Spinal cord (tissue), 10 donors: ENCODE measurements at places on chromosomes 1 and 21.

DNA sequence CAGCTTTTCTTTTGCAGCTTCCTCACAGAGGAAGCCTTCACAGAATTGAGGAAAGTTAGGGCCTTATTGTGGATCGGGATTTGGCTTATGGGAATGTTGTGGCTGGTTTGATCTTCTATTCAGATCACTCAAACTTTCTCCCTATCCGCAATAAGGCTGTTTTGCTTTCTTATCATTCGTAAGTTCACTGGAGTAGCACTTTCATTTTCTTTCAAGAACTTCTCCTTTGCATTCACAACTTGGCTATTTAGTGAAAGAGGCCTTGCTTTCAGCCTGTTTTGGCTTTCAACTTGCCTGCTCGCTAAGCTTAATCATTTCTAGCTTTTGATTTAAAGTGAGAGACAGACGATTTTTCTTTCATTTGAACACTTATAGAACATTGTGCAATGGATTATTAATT, 181.9 kb upstream of the B3GALT2 start:
- H3K4me3 ChIP-seq, result no peak overlapping the region
- H3K27ac ChIP-seq, result no peak overlapping the region
- no peaks in the 10 kb centered on the region for H3K4me1 ChIP-seq
- no peaks in the 10 kb centered on the region for H3K27me3 ChIP-seq

DNA sequence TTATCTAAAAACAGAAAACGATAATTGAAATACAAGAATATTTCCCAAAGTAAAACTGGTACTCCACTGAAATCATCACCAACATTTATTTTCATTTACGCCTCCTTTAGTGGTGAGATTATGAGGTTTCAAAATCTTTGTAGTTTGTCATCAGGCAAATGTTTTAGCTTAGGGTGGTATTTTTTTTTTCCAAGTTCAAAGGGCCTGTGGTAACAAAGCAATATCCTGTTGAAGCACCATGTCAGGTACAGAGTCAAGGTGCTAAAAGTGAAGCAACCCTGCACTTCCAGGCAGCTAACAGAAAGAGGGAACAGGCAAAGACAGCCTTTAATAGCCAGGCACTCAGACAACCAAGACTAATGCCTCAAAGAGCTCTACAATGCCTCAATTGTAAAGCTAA, 89.2 kb downstream of the JAK1 start:
- peaks cover 15% of the 10 kb centered on the region for H3K36me3 ChIP-seq
- no peak overlapping the region for H3K27ac ChIP-seq
- H3K4me1 ChIP-seq, result no peaks in the 10 kb centered on the region

- H3K27me3 ChIP-seq, result peaks cover 10% of the 10 kb centered on the region
- no peak for DNase-seq
- H3K36me3 ChIP-seq, result no peaks in the 10 kb centered on the region
These were observed 574 bp downstream of the IGSF9 start for GRCh38 chr1:159944623-159945455.

GRCh38 chr21:28627691-28628090, 365.0 kb downstream of the LTN1 start:
- no peak overlapping the region for H3K27ac ChIP-seq
- H3K4me1 ChIP-seq, result no peaks in the 10 kb centered on the region
- no peaks in the 10 kb centered on the region for H3K27me3 ChIP-seq
- H3K4me3 ChIP-seq, result no peak overlapping the region
- no peak for DNase-seq
- H3K36me3 ChIP-seq, result no peaks in the 10 kb centered on the region

GRCh38 chr1:19770436-19771190, 29.1 kb downstream of the TMCO4 start:
- no peak overlapping the region for H3K4me3 ChIP-seq
- H3K27ac ChIP-seq, result no peak overlapping the region
- no peaks in the 10 kb centered on the region for H3K27me3 ChIP-seq
- no peak for DNase-seq
- H3K4me1 ChIP-seq, result peaks cover 6% of the 10 kb centered on the region

DNA sequence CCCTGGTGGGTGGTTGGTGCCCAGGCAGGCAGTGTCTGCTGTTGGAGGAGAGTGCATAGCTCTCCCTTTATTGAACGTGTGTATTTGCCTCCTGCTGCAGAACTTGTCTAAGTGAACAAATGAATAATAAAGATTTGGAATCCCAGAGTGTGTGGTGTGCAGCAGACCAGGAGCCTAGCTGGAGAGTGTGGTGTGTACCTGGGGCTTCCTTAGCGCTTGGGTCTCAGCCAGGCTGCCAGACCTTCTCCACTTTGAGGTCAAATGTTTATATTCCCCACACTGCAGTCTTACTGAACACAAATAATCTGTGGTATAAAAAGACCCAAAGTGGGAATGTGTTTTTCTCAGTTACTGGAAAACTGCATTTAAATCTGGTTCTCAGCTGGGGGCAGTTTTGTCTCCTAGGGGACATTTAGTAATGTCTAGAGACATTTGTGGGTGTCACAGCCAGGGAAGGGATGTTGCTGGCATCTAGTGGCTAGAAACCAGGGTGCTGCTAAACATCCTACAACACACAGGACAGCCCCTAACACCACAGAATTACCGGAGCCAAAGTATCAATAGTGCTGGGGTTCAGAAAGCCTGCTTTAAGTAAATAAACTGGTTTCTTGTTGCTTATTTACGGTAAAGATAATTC, 23.6 kb downstream of the SLC37A1 start:
- H3K4me1 ChIP-seq, result peaks cover 49% of the 10 kb centered on the region
- H3K36me3 ChIP-seq, result peaks cover 29% of the 10 kb centered on the region
- H3K27ac ChIP-seq, result peak overlapping the region; percentile 22
- no peaks in the 10 kb centered on the region for H3K27me3 ChIP-seq

- peaks cover 25% of the 10 kb centered on the region for H3K4me1 ChIP-seq
- no peaks in the 10 kb centered on the region for H3K27me3 ChIP-seq
- no peak overlapping the region for H3K27ac ChIP-seq
- peaks cover 26% of the 10 kb centered on the region for H3K36me3 ChIP-seq
These were observed 73.1 kb downstream of the KIF1B start for GRCh38 chr1:10283318-10283984.

DNA sequence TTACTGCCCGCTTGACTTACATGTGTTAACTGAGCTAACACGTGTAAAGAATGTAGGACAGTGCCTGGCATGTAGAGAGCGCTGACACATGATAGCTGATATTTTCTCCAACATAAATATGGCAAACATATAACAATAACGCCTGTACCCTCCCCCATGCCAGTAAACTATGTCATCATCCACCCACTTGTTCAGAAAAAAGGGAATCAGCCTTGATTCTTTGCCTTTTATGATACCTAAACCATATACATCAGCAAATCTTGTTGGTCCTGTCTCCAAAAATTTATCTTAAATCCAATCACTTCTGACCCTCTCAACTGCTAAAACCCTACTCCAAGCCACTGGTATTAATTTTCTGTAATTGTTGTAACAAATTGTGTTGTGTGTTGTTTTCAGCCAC, 1.1 kb upstream of the ZNF692 start:
- no peak for DNase-seq
- H3K27ac ChIP-seq, result no peak overlapping the region
- peaks cover 19% of the 10 kb centered on the region for H3K36me3 ChIP-seq
- H3K4me1 ChIP-seq, result peaks cover 46% of the 10 kb centered on the region

- peaks cover 51% of the 10 kb centered on the region for H3K27me3 ChIP-seq
- no peak overlapping the region for H3K27ac ChIP-seq
These were observed 18.4 kb downstream of the RSPO1 start for GRCh38 chr1:37616330-37616729.

DNA sequence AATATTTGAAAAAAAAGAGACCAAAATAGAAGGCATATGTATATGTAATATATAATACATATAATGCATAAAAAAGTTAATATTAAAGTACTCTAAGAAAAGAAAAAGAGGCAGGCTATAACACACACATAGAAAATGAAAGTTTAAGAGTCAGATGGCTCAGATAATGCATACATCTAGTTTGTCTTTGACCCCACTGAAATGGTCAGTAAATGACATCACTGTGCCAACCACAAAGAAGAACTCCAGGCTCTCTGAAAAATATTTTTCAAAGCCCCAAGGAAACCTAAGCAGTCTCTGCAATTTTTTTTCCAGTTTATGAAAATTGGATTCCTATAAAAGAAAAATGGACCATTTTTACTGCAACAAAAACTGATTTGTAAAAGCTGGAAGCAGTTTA, 55.4 kb upstream of the SCYL3 start:
- H3K4me3 ChIP-seq, result no peak overlapping the region
- no peak for DNase-seq
- H3K27ac ChIP-seq, result no peak overlapping the region

DNA sequence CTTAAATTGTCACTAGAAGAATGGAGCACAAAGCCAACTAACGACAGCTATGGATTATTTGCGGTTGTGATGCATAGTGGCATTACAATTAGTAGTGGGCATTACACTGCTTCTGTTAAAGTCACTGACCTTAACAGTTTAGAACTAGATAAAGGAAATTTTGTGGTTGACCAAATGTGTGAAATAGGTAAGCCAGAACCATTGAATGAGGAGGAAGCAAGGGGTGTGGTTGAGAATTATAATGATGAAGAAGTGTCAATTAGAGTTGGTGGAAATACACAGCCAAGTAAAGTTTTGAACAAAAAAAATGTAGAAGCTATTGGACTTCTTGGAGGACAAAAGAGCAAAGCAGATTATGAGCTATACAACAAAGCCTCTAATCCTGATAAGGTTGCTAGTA, 13.5 kb downstream of the USP1 start:
- DNase-seq, result no peak
- no peak overlapping the region for H3K27ac ChIP-seq
- H3K27me3 ChIP-seq, result no peaks in the 10 kb centered on the region
- no peak overlapping the region for H3K4me3 ChIP-seq

DNA sequence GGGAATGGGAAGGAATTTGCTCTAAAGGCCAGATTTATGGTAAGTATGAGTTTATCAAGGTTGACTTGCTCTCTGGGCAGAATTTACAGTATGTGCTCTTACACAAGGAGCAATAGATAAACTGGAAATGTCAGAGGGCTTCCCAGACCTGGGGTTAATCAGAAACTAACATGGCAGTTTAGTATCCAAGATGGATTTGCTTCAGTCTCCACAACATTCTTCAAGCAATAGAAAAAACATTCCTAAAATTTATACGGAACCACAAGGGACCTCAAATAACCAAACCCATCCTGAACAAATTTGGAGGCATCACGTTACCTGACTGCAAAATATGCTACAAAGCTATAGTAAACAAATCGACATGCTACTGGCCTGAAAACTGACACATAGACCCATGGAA, 606.7 kb upstream of the CHRM3 start:
- H3K27me3 ChIP-seq, result no peaks in the 10 kb centered on the region
- H3K36me3 ChIP-seq, result no peaks in the 10 kb centered on the region
- H3K27ac ChIP-seq, result no peak overlapping the region
- DNase-seq, result no peak
- H3K4me3 ChIP-seq, result no peak overlapping the region

GRCh38 chr1:181127898-181128453, 39.5 kb downstream of the IER5 start:
- peaks cover 29% of the 10 kb centered on the region for H3K4me1 ChIP-seq
- DNase-seq, result no peak
- H3K36me3 ChIP-seq, result no peaks in the 10 kb centered on the region
- no peak overlapping the region for H3K4me3 ChIP-seq
- no peak overlapping the region for H3K27ac ChIP-seq

DNA sequence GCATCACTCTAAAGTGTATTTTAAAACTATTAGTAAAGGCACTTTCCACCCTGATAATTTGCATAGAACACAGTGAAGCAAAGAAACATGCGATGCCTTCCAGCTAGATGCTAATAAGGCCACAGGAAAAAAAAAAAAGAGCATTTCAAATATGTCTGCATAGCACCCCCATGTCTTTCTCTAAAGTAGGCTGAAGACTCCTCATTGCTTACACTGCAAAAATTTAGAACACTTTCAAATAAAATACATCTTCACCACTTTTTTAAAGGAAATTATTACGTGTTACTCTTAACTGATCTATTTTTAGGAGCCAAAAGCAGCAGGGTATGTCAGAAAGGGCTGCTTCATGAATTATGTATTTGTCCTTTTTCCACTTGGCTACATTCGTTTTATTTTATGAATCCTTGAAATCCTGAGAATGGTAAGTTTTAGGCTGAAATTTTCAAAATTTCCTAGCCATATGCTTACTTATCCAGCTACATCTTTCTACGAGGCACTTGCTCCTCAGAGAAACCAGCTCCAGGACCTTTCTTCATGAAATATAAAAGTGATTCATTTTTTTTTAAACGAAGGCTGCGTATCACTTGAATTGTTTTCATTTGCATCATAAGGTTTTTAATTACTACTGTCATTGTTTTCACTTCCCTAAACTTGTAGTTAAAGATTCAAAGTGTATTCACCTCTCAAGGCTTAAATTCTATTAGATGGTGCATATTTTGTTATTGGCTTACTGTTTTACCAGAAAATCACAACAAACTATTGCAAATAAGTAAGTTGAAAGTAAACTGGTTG, 513.0 kb downstream of the PTPRC start:
- no peak overlapping the region for H3K4me3 ChIP-seq
- no peaks in the 10 kb centered on the region for H3K4me1 ChIP-seq
- no peak overlapping the region for H3K27ac ChIP-seq
- no peaks in the 10 kb centered on the region for H3K27me3 ChIP-seq
- DNase-seq, result no peak

DNA sequence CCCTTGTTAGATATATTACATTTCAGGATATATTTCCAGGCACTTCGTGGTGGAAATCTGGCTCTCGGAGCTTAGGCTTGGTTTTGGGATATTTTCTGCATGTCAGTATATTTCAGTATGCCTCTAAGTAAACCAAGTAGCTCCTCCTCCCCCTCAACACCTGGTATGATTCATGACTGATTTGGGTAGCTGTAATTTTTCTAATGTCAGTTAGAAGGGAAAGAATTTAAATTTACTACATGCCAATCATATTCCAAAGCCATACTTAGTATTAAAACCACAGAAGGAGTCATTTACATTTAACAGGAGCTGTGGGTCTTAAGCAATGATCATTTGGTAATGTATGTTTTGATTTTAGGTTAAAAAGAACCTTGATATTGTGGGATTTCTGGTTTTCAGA, 40.6 kb downstream of the ST6GALNAC3 start:
- H3K4me3 ChIP-seq, result no peak overlapping the region
- no peak for DNase-seq
- H3K4me1 ChIP-seq, result no peaks in the 10 kb centered on the region
- H3K27ac ChIP-seq, result no peak overlapping the region

DNA sequence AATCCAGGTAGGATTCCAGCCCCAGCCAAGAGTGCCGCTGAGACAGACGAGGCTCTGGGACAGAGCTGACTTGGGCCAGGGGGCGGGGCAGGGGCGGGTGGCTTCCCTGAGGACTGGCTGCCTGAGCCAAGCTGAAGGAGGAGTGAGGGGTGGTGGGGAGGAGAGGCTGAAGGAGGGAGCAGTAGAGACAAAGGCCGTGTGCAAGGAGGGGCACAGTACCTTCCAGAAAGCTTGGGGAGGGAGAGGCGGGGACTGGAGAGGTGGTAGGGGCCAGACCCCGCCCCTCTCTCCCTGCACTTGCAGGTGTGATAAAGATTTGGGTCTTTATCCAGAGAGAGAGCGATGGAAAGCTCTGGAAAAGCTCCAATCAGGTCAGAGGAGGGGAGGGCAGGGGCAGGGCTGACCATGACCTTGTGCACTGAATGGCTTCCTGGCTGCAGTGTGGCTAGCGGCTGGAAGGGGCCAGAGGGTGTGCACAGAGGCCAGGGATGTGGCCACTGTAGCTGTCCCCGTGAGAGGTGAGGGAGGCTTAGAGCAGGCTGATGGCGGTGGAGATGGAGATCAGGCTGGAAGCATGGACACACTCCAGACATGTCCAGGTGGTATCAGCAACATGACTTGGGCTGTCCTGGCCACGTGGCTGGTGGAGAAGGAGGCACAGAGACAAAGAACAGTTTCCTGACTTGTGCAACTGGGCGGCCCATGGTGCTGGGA, 6.7 kb upstream of the EPHA8 start:
- DNase-seq, result no peak
- H3K4me1 ChIP-seq, result peaks cover 22% of the 10 kb centered on the region
- no peaks in the 10 kb centered on the region for H3K36me3 ChIP-seq
- H3K27me3 ChIP-seq, result peaks cover 19% of the 10 kb centered on the region
- H3K27ac ChIP-seq, result no peak overlapping the region
